ENCODE measurements at places on chromosomes 4 and X.

- DNase-seq, result no peak
Observed at GRCh38 chrX:134813697-134814096, 155.4 kb upstream of the PLAC1 start.

- DNase-seq, result no peak
Observed at GRCh38 chr4:53019485-53020382, 157.6 kb downstream of the RASL11B start.

DNA sequence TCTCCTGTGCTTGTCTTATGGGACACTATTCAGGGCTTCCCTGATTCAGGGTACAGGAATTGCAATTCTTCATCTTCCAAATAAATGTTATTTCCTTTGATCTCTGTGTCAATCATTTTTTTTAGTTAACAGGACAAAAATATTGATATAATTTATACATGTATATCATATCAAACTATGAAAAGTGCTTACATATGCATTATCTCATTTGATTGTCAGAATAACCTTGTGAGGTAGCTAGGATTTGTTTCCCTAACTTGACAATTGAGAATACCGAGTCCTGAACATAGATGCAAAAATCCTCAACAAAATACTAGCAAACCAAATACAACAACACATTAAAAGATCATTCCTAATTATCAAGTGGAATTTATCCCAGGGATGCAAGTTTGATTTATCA lies 11.5 kb upstream of the SERPINA7 start:
- DNase-seq, result no peak

GRCh38 chrX:119686087-119686691 lies 6.8 kb downstream of the SEPTIN6 start:
- no peak for DNase-seq

DNA sequence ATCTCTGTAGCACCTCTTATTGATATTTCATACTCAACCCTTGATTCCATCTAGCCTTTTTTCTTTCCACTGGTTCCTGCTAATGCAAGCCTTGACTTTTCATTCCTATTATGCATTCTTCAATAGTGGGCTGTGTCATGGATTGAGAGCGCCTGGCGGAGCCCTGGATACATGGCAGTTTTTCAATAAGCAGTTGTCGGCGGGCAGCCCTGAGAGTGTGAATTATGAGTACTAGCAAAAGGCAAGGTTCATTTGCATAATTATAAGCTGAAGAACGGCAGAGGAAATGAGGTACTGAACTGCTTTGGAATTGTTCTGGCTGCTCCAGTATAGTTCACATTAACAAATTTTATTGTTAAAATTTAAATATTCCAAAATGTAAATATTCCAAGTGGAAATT lies 339.7 kb upstream of the VCX start:
- no peak for DNase-seq

DNA sequence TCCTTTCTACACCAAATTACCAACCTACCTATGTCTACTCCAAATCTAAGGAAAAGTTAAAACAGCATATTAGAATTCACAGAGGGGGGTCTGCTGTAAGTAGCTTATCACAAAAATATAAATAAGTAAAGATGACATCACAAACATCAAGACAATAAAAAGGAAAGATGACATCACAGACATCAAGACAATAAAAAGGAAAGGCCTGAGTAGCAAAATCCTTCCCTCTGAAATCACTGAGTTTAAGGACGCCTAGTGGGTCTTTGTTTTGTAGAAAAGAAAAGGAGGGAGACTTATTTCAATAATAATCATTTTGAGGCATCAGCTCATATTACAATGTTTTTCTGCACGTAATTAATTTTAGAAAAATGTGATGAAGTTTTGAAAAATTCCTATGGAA lies 707.0 kb upstream of the GRID2 start:
- no peak for DNase-seq

DNA sequence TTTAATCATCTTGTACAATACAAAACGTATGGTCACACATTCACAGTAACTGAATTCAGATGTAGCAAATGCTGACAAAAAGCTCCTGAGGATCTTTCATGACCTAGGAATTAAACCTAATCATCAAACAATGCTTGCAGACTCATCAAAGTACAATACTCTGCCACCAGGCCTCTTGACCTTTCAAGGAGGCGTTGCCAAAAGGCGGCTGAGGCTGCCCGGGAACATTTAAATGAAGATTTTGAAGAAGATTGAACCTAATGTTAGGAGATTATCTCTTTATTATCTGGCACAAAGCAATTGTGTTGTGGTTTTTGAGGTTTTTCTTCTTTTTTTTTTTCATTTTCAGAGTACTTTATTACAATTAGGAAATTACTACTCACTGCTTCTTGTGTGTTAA lies 340.5 kb downstream of the GALNTL6 start:
- DNase-seq, result no peak

- DNase-seq, result no peak
Observed at GRCh38 chrX:40154853-40155588, 57.3 kb upstream of the BCOR start.

DNA sequence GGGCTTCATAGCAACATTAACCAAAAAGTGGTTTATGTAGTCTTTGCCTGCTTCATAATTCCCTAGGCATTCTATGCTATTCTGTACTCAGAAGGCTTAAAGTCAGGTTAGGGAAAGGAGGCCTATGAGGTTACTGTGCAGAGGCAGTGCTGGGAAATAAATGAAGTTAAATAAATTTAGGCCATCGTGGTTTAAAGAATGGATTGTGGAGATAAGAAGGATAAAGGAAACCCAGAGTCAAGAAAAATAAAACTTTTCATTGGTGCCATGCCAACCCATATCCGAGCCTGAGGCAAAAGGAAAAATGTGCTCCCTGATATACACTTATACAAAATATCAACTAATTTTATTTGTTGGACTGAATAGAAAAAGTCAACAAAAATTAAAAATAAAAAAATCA lies 70.2 kb downstream of the AR start:
- no peak for DNase-seq

DNA sequence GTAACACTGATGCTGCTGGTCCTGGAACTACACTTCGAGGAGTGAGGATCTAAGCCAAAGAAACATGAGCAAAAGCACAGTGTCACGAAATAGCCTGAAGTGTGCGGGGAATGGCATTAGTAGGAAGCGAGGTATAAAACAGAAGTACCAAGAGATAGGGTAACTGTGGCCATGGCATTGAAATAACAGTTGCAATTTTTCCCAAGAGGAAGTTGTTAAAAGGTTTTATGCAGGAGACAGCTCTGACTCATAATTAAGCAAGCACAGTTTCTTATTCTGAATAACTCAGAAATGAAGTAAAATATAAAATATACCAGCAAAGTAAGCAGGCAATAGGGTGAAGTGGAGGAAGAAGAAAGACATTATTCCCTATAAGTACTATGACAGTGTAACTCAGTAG lies 90.3 kb upstream of the TMEM150C start:
- DNase-seq, result no peak
